NCI-H1694 (cell line): ENCODE measurements at places on chromosomes 7 and 10.

GRCh38 chr7:103560136-103560535 is 114.1 kb upstream of the SLC26A5 start:
- DNase-seq, result no peak

- DNase-seq, result no peak
These were observed 145.6 kb downstream of the PFKFB3 start for GRCh38 chr10:6348096-6348874.

DNA sequence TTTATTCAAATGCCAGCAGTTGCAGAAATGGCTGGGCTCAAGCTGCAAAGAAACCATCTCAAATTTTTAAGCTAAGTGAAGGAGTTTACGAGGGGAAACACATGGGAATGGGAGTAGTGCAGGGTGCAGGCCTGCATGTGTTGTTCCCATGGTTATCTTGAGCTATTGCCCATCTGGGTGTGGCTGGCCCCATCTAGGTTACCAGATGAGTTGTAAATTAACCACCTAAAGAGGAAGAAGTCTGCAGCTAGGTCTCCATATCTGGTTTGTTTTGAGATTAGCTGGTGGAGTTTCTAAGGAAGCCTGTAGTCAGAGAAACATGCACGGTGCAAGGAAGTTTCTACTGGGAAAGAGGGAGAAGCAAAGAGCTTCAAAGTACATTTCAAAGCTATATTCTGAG is 23.3 kb upstream of the STEAP2 start:
- no peak for DNase-seq

GRCh38 chr7:129273936-129274335 is 49.1 kb downstream of the AHCYL2 start:
- no peak for DNase-seq

GRCh38 chr7:101856473-101857357 is 39.3 kb downstream of the CUX1 start:
- no peak for DNase-seq

GRCh38 chr7:79176859-79177477 is 276.5 kb downstream of the MAGI2 start:
- peak; percentile 34 for DNase-seq

- no peak for DNase-seq
These were observed 19.2 kb downstream of the NIPSNAP2 start for GRCh38 chr7:55983537-55983936.

GRCh38 chr10:10493833-10494232 is 523.8 kb upstream of the CELF2 start:
- no peak for DNase-seq
